Neuronal stem cell (in vitro differentiated cells): ENCODE measurements at places on chromosomes 5 and 9.
A peak's percentile ranks its signal among the peaks of the same experiment; 100 is the strongest.

- DNase-seq = no peak
These were observed 35.6 kb upstream of the NEK6 start for GRCh38 chr9:124222109-124222508.

GRCh38 chr5:100787648-100788047 is 115.4 kb downstream of the ST8SIA4 start:
- DNase-seq = no peak

- no peak for DNase-seq
These were observed 11.0 kb downstream of the RNF145 start for GRCh38 chr5:159198063-159199036.

- no peak for DNase-seq
These were observed 35.5 kb downstream of the MED10 start for GRCh38 chr5:6342689-6343315.

- no peak for DNase-seq
These were observed 390.2 kb downstream of the TLR4 start for GRCh38 chr9:118094387-118094786.

DNA sequence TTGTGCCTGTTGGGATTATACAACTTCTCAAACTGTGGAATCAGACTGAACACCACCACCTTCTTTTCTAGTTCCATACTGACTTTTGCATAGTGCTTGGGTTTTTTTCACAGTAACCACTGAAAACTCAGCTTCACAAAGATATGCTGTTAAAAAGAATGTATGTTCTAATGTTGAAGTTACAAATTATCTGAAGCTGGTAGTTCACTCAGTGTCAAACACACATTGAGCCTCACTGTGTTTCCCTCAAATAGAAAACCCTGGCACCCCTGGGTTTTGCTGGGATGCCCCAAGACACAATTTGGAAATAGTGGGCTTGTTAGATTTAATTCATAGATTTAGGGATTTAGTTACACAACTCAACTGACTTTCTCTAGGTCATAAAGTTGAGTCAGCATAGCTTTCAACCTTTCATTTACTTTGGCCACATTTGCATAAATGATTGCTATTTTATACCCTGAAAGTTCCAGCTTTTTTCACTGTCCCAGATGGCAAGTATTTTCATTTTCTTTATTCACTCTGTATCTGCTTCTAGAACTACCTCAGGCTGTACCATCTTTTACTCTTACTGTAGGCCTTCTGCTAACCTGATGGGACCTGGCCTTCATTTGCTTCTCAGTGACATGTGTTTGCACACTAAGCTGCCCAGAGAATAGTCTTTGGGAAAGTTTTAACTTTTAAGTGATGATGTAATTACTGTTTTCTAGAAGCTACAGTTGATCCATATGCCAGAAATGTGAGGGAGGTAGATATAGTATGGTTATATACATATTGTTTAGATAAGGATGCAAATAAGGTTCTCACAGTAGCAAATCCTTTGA is 115.1 kb downstream of the CDC42SE2 start:
- DNase-seq = no peak

DNA sequence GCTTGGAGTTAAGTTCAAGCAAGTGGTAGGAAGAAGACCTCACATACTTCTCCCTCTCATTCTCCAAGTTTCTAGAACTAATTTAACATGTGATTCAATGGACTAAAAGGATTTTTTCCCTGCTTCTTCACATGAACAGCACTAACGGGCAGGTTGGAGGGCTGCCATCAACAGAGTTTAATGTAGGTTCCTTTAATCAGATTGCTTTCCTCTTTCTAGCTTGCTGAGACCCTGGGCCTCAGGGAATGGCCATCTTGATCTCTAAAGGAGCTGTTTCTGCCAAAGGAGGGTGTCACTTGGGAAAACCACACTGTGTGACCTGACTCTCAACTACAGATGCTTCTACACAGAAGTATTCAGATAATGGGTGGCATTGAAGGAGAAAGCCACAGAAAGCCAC is 223.3 kb downstream of the PIK3R1 start:
- DNase-seq = no peak

DNA sequence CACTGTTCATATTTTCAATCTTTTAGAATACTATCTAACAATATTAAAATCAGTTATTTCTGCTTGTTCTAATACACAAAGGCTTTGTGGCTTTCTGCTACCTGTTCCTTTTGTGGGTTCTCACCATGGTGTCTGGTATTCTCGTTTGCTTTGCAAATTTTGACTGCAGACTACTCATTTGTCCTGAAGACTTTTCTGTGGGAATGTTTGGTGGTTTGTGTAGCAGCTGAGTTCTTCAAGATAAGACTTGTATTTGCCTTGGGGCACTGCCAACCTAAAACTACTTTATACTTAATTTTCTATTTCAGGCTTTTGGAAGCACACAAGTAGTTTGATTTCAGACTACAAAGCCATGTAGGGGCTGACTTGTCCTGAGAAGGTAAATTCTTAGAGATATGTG is 11.1 kb downstream of the IL33 start:
- no peak for DNase-seq

DNA sequence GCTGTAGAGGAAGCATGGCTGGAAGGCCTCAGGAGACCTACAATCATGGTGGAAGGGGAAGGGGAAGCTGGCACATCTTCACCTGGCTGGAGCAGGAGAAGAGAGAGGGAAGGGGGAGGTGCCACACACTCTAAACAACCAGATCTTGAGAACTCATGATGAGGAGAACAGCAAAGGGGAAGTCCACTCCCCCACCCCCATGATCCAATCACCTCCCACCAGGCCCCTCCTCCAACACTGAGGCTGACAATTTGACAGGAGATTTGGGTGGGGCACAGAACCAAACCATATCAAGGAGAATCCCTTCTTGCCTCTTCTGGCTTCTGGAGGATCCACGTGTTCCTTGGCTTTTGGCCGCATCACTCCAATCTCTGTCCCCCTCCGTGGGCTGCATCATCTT is 13.1 kb upstream of the CMBL start:
- DNase-seq = no peak

- no peak for DNase-seq
These were observed 133.9 kb upstream of the ZNF618 start for GRCh38 chr9:113741886-113742854.

DNA sequence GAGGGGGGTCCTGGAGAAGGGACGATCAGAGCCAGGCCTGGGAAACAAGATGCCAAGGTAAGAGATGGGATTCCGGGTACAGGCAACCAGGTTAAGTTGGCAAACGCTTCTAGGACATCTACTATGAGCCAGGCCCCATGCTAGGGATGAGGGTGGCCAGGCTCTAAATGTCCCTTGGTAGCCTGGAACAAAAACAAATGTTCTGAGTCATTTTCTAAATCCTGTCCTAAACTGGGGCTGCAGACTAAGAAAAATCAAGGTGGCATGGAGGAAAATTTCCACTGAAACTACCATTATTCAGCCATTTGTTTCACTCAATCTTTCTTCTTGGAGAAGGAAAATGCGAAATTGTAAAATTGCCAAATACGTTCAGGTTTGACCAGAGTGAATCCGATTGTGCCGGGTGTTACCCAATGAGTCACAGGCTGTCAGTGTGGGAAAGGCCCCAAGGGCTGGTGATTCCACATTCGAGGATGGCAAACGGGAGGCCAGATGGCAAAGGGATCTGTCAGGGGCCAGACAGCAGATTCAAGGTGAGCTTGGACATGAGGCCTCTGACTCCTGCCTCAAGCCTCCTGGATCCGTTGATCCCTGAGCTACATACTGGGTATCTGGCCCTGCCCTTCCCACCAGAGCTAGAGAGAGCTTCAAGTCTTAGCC is 57.6 kb downstream of the PAX5 start:
- no peak for DNase-seq

- DNase-seq = peak; percentile 53
These were observed 14.0 kb upstream of the PWWP2A start for GRCh38 chr5:160133071-160133917.

DNA sequence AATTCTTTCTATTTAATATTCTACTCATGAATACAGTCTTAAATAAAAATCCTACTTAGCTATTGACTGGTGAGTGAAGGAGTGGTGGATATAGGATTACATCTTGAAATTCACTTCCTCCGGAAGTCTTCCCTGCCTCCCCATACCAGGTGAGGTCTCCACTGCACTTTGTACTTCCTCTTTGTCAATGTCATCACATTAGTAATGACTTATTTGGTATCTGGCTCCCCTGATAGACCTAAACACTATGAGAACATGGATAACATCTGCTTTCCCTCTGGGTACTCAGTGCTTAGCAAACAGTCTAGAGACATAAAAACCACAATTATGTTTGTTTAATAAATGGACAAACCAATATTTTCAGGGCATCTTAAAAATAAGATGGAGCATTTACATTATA is 532.1 kb downstream of the PDE4D start:
- no peak for DNase-seq

GRCh38 chr5:2179861-2180260 is 297.1 kb upstream of the IRX4 start:
- no peak for DNase-seq

DNA sequence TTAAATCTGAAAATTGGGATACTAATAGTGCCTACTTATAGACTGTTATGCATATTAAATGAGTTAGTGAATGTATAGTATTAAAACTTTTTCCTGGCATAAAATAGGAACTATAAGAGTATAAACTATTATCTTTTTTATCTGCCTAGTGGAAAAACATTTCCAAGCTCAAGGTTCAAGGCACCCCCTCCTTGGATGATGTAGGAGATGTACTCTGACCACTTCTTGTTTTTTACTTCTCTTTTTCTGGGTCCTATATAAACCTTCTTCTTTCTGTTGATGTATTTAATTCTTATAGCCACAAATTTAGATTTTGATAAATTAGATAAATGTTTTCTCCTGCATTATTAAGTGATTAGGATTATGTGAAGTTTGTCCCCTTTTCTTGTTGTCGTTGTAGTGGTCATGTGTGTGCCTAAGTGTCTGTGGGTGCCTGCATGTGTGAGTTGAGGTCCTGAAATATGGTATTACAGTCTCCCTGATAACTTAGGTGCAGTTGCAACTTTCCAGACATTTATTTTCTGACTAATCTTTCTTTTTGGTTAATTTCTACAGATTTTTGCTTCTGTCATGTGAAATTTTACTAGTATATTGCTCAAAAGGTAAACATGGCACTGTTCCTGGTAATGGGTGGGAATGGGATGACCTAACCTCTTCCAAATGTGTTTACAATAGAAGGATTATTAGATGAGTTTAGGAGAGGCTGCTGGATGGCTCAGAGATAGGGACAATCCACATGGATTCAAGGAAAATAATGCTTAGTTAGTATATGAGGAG is 160.8 kb upstream of the CDKN2B start:
- DNase-seq = no peak

DNA sequence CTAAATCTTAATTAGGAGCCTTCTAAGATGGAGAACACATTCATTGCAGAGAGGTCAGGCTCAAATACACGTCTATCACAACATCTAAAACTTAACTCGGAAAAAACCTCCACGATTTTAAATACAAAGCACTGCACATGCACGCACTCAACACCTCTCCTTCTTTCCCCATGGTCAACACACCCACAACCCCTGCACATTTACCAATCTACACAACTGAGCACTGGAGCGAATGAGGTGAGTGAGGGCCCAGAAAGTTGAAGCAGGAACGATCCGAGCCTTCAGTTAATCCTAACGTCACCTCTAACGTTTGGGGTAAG is 278 bp upstream of the NIPSNAP3A start:
- DNase-seq = no peak

GRCh38 chr9:110456681-110457080 is 119.0 kb upstream of the TXNDC8 start:
- DNase-seq = no peak
